Lung microvascular endothelial cell (primary cell): ENCODE measurements at places on chromosomes 12 and 14. TPM values are rescaled to one million over a fixed set of nuclear protein-coding genes. Genes with fewer than 3 reads are reported as not detected.

NEUROD4 gene
- not detected in 2 replicates for total RNA-seq

PPFIA2 gene
- not detected in 2 replicates for total RNA-seq

RBP5 gene
- total RNA-seq: 0.22 TPM in 1 of 2 replicates, not detected in the other

IL22 gene
- not detected in 2 replicates for total RNA-seq

DNA sequence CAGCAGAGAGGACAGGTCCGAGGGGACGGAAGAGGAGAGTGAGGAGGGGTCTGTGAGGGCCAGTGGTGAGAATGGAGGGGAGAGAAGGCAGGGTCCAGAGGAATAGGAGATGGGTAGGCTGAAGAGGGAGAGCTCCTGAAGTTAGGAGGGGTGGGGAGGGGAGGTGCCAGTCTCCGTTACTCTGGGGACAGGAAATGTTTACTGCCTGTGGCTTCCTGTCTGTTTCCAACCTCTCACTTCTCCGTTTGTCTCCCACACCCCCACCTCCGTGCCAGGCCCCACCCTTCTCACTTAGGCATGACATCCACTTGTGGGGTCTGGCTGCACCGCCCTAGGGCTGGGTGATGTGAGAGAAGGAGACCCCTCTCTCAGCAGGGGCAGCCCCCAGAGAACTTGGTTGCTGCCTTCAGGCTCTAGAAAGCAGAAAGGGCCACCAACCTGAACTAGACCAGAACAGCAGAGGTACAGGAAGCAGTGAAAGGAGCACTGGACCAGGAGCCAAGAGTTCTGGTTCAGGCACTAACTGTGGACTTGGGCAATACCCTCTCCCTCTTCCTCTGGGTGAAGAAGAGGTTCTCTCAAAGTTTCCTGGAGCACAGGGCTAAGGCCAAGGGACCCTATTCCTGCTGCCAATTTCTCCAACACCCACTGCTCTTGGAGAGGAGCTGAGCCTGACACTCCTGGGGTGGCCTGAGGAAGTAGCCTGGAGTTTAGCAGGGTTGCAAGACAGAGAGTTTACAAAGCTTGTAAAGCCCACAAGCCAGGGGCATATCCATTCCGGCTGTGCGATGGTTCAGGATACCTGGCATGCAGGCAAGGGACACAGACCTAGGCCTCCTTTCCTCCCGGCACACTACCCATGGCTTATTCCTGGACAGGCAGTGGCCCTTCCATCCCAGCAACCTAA lies 5.5 kb downstream of the ITGA5 start:
- DNase-seq: peak; percentile 78

TMEM121 gene
- 5.8 and 6.5 TPM in 2 replicates for total RNA-seq

- no peak for DNase-seq
These were observed 17.3 kb downstream of the PCNX1 start for GRCh38 chr14:70924521-70924920.

GRCh38 chr12:103832048-103832997 lies 8.7 kb downstream of the NT5DC3 start:
- DNase-seq: no peak

- no peak for DNase-seq
These were observed 63.0 kb upstream of the VRK1 start for GRCh38 chr14:96734076-96734622.

- peak; percentile 85 for DNase-seq
These were observed 65.8 kb downstream of the RIC8B start for GRCh38 chr12:106840243-106840642.

HRK gene
- under 0.01 TPM in 1 of 2 replicates, not detected in the other for total RNA-seq

GRCh38 chr12:54232790-54233189 lies 44.0 kb upstream of the SMUG1 start:
- DNase-seq: no peak

NELL2 gene
- total RNA-seq: under 0.01 TPM in 1 of 2 replicates, not detected in the other

DNA sequence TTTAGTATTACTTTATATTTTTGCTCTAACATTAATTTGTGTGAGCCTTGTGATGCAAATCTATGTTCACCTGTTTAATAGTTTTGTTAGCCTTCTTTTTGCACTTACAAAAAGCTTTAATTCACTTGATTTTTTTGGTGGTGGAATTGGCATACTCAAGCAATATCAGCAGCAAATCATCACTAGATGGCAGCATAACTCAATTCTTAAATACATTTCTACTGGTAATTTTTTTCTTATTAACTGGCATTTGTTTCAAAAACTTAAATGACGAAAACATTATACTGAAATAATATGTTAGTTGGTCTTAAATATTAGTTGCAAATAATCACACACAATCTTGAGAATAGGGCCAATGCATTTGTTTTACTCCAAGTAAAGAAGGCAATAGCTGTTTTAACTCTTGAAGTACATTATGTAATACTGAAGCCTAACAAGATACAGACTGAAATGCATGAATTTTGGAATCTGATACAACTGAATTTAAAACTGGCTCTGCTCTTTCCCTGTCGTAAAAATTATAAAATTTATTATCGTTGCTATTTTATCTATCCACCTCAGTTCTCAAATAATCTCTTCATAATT lies 151.5 kb downstream of the ATXN7L3B start:
- peak; percentile 71 for DNase-seq

- no peak for DNase-seq
These were observed 40.3 kb upstream of the NTF3 start for GRCh38 chr12:5391653-5392052.

DNA sequence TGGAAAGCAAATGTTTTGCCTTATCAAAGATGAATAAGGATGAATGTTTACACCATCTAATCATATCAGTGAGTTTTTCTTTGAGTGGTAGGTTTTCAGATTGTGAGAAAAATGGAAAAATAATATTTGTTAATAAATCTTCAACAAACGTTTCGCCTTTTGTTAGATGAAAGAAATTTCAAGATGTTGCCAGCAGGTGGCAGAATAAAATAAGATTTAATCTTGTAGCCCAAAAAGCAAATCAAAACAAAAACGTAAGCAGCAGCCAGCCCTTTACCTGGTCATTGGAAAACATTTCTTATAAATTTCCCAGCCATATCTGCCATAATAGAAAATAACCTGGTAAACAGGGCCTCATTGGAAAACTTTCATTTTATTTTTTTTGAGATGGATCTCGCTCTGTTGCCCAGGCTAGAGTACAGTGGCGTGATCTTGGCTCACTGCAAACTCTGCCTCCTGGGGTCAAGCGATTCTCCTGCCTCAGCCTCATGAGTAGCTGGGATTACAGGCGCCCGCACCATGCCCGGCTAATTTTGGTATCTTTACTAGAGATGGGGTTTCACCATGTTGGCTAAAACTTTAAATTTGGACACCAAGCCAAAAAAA lies 15.4 kb upstream of the TMEM120B start:
- peak; percentile 71 for DNase-seq
